ENCODE measurements at places on chromosomes 6 and 20.

- DNase-seq: no peak
Measured at GRCh38 chr6:133171989-133172604, 69.1 kb upstream of the EYA4 start.

DNA sequence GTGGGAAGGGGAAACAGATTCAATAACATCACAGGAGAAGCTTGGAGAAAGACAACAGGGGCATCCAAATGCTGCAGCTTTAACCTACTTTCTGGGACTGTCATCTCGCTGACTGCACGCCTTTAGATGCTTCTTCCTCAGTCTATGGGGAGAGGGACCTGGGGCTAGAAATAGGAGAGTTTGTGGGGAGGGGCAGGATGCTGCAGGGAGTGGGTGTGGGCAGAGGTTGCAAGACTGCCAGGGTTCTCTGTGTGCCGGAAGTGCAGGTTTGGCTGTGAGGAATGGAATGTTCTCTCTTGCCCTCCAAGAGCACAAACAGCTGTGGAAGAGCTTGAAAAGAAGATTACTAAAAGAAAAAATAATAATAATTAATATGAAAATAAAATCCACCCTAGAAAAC is 93.2 kb downstream of the FOXO3 start:
- no peak for DNase-seq

GRCh38 chr6:95216555-95216954 is 360.8 kb upstream of the MANEA start:
- DNase-seq: no peak

- peak; percentile 16 for DNase-seq
Measured at GRCh38 chr6:116229287-116229913, 24.5 kb downstream of the TSPYL4 start.

DNA sequence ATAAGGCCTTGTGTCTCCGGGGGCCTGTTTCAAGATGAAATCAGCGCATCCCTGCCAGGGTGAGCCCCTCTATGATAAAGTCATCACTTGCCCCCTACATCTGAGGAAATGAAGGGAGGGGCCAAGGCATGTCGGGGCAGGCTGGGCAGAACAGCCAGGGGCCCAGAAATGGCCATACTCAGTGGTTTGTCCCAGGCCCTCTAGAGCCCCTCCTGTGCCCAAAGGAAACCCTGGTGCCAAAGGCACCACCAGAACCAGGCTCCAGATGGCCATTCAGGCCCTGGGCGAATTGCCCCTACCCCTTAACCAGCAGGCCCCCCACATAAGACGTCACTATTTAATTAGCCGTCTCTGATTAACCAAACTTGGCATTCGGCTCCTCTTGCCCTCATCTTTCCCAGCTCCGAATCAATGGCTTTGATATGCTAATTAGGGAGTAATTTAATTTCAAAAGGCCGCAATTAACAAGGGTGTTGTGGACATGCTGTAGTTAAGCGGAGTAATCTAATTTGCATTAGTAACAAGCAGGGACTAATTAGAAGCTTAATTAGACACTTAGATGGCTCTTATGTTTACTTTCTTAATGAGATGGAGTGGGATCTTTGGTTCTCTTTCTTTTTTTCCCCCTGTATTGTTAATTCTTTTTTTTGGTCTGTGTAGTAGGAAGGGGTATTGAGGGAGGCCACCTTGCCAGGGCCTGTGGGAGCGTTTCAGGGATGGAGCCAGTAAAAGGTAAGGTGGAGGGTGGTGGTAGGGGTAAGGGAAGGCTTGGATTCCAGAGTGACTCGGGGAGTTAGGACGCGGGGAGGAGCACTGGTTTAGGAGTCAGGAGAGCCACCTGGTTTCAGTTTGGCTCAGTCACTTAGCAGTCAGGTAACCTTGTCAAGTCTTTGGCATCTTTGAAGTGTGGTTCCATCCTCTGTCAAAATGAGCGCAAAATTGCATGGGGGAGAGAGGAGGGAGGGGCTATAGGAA is 9.4 kb downstream of the FOXP4 start:
- no peak for DNase-seq

GRCh38 chr6:164581563-164581962 is 727.8 kb downstream of the C6orf118 start:
- no peak for DNase-seq

GRCh38 chr20:56755201-56755600 is 126.1 kb downstream of the TFAP2C start:
- DNase-seq: no peak

GRCh38 chr6:528989-529388 is 127.9 kb downstream of the HUS1B start:
- DNase-seq: no peak

DNA sequence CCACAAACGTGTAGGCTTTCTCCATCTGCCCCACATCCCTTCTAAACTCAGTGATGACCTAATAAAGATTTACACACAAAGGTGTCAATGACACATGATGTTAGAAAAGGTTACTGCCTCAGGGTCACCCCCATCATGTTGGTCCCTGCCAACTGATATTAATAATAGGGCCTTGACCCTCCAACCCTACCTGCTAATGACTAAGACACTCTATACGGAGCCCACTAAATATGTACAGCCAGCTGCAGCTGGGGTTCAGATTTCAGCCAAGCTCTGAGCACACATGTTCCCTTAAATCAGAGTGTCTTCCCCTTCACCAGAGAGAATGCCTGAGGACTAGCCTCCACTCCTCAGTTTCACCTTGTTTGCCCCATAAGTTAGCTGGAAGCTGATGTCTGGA is 67.4 kb upstream of the SNRPB2 start:
- no peak for DNase-seq

DNA sequence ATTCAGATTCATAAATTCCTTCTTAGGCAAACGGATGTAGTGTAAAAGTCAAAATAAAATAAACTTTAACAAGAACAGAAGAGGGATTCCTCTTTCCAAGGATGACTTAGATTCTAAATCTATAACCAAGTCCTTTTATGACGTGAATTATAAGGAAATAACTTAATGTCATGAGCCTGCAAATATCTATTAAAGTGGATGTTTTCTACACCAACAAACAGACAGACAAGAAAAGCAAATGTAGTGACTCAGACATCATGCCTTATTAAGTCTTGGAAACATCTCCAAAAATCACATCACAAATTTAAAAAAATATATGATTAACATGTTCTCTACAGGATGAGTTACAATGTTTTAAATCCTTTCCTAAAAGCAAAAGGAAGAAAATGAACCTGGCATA is 397.1 kb downstream of the ESR1 start:
- DNase-seq: no peak

- DNase-seq: no peak
Measured at GRCh38 chr6:146679386-146679785, 80.6 kb downstream of the ADGB start.

DNA sequence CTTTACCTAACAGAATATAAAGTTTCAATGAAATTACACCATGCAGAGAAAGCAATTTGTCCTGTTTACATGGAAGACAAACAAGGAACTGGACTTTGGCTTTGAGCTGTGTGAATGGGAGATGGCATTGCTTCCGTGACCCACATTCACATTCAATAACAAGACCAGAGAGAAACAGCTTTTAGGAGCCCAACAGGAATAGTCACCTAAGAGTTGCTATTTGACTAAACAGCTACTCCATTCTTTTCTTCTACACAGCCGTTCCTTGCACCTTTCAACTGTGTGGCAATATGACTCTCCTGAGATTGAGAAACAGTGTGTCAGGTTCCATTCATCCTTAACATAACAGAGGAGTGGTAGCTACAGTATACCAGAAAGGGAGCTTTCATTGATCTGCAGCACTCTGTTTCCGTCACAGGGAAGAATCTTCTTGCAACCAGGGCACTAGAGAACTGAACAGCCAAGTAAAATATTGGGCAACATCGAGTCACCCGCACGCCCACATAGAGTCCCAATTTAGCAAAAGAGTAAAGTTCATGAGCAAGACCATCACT is 355.1 kb downstream of the HAO1 start:
- no peak for DNase-seq

DNA sequence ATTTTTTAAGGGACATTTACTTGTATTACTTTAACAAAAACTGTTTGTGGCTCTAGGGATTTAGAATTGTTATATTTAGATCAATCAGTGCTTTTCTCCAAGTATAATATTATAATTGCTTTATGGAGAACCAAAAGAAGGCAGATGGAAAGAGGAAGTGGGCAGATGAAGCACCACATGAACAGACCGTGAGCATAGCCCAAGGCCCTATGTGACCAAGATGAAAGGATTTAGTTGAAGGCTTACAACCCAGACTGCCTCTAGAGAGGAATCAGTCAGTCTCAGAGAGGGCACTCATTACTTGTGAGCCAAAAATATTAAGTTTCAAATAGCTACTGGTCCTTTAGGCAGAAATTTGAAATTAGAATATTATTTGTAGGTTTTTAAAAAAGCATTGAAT is 102.3 kb upstream of the IMPG1 start:
- no peak for DNase-seq

Measured in NAMALWA (cell line).